ENCODE measurements at places on chromosomes 1 and 21. TPM values are rescaled to one million over a fixed set of nuclear protein-coding genes. Genes with fewer than 3 reads are reported as not detected.

The ZZZ3 gene
- 67.5 TPM for total RNA-seq

- H3K27me3 ChIP-seq = no peaks in the 10 kb centered on the region
- H3K36me3 ChIP-seq = no peaks in the 10 kb centered on the region
- no peak overlapping the region for H3K4me3 ChIP-seq
- DNase-seq = no peak
- H3K4me1 ChIP-seq = peaks cover 13% of the 10 kb centered on the region
Observed at GRCh38 chr1:211606914-211607753, 28.2 kb upstream of the SLC30A1 start.

The NUF2 gene
- total RNA-seq = not detected

- H3K27me3 ChIP-seq = no peaks in the 10 kb centered on the region
- H3K4me3 ChIP-seq = no peak overlapping the region
- H3K36me3 ChIP-seq = no peaks in the 10 kb centered on the region
- DNase-seq = no peak
Observed at GRCh38 chr1:100545855-100546254, 7.9 kb downstream of the GPR88 start.

The TNNT2 gene
- 0.81 TPM for total RNA-seq

The AKIRIN1 gene
- total RNA-seq = 51.7 TPM

- no peaks in the 10 kb centered on the region for H3K27me3 ChIP-seq
- no peaks in the 10 kb centered on the region for H3K4me1 ChIP-seq
- H3K4me3 ChIP-seq = no peak overlapping the region
Observed at GRCh38 chr1:210456731-210457255, 128.1 kb downstream of the HHAT start.

The OLFML2B gene
- total RNA-seq = 14.3 TPM

DNA sequence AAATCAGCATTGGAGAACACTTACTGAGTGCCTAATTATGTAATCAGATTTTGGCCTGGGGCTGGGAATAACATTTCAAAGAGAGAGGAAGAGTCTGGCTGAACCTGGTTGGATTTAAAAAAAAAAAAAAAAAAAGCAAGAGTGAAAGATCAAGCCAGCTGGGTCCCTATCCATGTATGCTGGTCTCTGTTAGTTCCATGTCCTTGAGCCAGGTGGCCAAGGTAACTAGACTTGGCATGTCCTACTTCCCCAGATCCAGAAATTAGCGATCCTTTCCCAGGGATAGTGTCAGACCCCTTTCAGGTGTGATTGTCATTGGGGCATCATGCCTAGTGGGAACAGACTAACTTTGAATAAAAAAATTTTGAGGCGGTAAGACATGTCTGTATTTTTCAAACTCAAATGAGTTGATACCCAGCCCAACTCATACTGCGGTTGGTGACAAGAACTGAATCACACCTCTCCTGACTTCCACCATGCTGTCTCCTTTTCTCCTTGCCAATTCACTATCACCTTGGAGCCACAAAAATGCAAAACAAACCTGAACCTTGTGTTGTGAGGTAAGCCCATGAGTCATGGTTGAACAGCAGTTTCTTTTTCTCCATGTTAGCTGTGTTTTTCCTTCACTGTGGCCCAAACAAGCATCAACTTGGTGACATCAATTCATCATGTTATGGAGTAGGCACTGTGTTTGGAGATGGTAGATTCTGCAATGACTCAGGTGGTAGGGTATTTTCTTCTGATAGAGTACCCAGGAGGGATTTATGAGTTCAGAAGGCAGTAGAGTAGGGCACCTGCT lies 24.5 kb upstream of the PPP2R5A start:
- no peaks in the 10 kb centered on the region for H3K27me3 ChIP-seq
- H3K36me3 ChIP-seq = no peaks in the 10 kb centered on the region
- no peak overlapping the region for H3K27ac ChIP-seq

DNA sequence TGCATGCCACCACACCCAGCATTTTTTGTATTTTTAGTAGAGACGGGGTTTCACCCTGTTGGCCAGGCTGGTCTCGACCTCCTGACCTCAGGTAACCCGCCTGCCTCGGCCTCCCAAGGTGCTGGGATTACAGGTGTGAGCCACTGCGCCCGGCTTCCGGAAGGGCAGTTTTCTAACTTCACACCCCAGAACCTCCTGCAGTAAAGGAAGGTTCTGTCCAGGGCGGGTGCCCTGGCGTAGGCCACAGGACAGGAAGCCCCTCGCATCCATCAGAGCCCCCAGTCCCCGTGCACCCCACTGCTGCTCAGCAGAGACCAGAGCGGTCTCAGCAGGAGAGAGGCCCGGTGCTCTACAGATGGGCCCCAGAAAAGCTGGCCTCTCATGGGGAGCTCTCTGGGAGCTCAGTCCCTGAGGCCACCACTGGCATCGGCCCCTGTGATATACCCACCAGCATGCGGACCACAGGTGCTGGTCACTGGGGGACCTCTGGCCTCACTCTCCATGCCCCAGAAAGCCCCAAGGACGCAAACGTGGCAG lies 4.1 kb upstream of the DNMT3L start:
- no peak overlapping the region for H3K4me3 ChIP-seq
- no peak overlapping the region for H3K27ac ChIP-seq
- H3K27me3 ChIP-seq = peaks cover 19% of the 10 kb centered on the region
- no peaks in the 10 kb centered on the region for H3K4me1 ChIP-seq

Data from sigmoid colon (tissue), 7 donors.